ENCODE measurements at places on chromosomes 5 and 9.

- H3K4me1 ChIP-seq, result peaks cover 71% of the 10 kb centered on the region
- no peaks in the 10 kb centered on the region for H3K27me3 ChIP-seq
- H3K4me3 ChIP-seq, result no peak overlapping the region
- DNase-seq, result peak; percentile 76
- H3K36me3 ChIP-seq, result peaks cover 7% of the 10 kb centered on the region
- peak overlapping the region; percentile 74 for H3K27ac ChIP-seq
Observed at GRCh38 chr5:78627175-78627574, 21.4 kb downstream of the LHFPL2 start.

- no peaks in the 10 kb centered on the region for H3K27me3 ChIP-seq
- DNase-seq, result no peak
- H3K36me3 ChIP-seq, result no peaks in the 10 kb centered on the region
- peak overlapping the region; percentile 74 for H3K27ac ChIP-seq
Observed at GRCh38 chr5:7394889-7395431, 978 bp upstream of the ADCY2 start.

DNA sequence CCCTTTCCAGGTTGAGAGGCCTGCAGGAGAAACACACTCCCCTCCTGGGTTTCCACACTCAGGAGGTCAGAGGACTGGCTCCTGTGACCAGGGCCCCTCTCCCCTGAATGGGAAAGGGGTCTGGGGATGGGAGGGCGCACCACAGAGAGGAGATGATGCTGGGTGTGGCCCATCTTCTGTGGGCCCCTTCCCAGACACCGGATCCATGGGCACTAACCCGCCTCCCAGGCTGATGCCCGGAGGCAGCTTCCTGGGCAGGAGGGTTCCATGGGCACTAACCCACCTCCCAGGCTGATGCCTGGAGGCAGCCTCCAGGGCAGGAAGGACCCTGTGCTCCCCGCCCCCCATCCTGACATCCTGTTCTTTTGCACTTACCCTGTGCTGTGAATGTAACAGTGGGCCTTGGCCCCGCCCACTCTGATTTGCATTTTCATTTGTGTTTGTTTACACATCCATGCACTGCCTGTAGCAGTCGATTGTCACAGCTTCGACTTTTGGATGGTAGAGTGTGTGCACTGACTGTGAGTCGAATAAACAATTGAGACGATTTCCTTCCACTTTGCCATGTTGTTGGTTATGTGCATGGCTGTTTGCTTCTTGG lies 9.3 kb upstream of the DOLPP1 start:
- H3K27me3 ChIP-seq, result no peaks in the 10 kb centered on the region
- H3K36me3 ChIP-seq, result peaks cover 19% of the 10 kb centered on the region
- H3K27ac ChIP-seq, result no peak overlapping the region
- no peaks in the 10 kb centered on the region for H3K4me1 ChIP-seq
- DNase-seq, result no peak

GRCh38 chr5:170313344-170313743 lies 15.8 kb upstream of the LCP2 start:
- H3K27me3 ChIP-seq, result no peaks in the 10 kb centered on the region
- no peak for DNase-seq
- peak overlapping the region; percentile 32 for H3K27ac ChIP-seq

DNA sequence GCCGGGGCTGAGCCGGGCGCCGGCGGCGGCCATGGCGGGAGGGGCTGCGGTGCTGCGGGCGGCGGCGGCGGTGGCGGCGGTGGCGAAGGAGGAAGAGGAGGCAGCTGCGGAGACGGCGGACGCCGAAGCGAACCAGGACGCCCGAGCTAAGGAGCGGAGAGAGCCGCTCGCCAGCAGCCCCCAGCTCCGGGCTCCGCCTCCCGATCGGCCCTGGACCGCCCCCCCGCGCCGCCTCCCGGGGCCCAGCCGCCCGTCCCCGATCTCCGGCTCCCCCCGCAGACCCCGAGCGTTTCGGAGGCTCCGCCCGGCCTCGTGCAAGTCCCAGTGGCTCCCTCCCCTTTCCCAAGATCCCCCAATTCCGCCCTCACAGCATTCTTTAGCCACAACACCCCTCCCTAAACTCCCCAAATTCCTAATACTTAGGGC lies at the start of gene ASTN2:
ASTN2 (minus strand) TSS at position 152 of the 426 bp plus-strand sequence; CDS start at position 33, 119 bp downstream.
- no peaks in the 10 kb centered on the region for H3K4me1 ChIP-seq
- H3K4me3 ChIP-seq, result peak within 1 kb of the TSS; percentile 51
- DNase-seq, result no peak
- H3K27me3 ChIP-seq, result peaks cover 33% of the 10 kb centered on the region
- H3K36me3 ChIP-seq, result no peaks in the 10 kb centered on the region

DNA sequence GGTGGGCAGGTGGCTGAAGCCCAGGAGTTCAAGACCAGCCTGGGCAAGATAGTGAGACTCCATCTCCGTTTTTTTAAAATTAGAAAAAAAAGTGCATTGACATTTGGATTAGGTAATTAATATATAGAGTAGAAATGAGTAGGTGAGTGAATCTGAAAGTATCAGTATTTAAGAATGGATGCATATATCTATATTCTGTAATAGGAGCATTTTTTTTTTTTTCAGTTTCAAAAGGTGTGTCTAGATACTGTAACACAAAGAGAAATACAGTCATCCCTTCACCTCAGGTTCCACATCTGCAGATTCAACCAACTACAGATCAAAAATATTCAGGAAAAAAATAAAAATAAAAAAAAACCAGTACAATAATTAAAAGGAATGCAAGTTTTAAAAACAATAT lies 50.8 kb downstream of the RBM27 start:
- no peak for DNase-seq
- H3K27me3 ChIP-seq, result no peaks in the 10 kb centered on the region
- H3K4me3 ChIP-seq, result no peak overlapping the region
- H3K27ac ChIP-seq, result no peak overlapping the region
- no peaks in the 10 kb centered on the region for H3K4me1 ChIP-seq

- H3K4me1 ChIP-seq, result peaks cover 10% of the 10 kb centered on the region
- no peak overlapping the region for H3K27ac ChIP-seq
- H3K4me3 ChIP-seq, result no peak overlapping the region
- DNase-seq, result no peak
Observed at GRCh38 chr9:2181792-2182191, 166.6 kb downstream of the SMARCA2 start.

DNA sequence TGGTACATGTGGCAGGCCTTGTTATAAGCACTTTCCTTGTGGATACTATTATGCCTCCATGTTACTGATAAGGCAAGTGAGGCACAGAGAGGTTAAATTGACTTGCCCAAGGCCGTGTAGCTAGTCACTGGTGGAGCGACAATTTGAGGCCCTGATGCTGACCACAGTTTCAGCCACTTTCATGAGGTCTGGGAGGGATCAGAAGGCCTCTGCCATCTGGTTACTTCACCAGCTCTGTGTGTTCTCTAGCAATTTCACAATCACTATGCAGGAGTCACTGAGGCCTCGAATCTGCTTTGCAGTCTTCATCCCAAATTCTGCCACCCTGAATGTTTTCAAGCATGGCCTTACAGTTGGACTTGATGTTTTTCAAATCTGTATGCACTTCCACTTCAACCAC lies 9.1 kb downstream of the LRRC70 start:
- no peaks in the 10 kb centered on the region for H3K27me3 ChIP-seq
- DNase-seq, result no peak
- H3K27ac ChIP-seq, result no peak overlapping the region

GRCh38 chr5:100697970-100698369 lies 162.8 kb downstream of the FAM174A start:
- H3K27me3 ChIP-seq, result no peaks in the 10 kb centered on the region
- no peaks in the 10 kb centered on the region for H3K4me1 ChIP-seq

- H3K27ac ChIP-seq, result peak within 1 kb of the TSS; percentile 66
- H3K4me1 ChIP-seq, result peaks cover 35% of the 10 kb centered on the region
- H3K36me3 ChIP-seq, result no peaks in the 10 kb centered on the region
- peak within 1 kb of the TSS; percentile 44 for H3K4me3 ChIP-seq
Observed at GRCh38 chr9:133534346-133535291, at the start of gene ADAMTSL2. ADAMTSL2 (plus strand) TSS chr9:133534704; CDS start chr9:133536713, 2,009 bp downstream.
